SW 1271 (cell line): ENCODE measurements at places on chromosomes 3 and 15.

DNA sequence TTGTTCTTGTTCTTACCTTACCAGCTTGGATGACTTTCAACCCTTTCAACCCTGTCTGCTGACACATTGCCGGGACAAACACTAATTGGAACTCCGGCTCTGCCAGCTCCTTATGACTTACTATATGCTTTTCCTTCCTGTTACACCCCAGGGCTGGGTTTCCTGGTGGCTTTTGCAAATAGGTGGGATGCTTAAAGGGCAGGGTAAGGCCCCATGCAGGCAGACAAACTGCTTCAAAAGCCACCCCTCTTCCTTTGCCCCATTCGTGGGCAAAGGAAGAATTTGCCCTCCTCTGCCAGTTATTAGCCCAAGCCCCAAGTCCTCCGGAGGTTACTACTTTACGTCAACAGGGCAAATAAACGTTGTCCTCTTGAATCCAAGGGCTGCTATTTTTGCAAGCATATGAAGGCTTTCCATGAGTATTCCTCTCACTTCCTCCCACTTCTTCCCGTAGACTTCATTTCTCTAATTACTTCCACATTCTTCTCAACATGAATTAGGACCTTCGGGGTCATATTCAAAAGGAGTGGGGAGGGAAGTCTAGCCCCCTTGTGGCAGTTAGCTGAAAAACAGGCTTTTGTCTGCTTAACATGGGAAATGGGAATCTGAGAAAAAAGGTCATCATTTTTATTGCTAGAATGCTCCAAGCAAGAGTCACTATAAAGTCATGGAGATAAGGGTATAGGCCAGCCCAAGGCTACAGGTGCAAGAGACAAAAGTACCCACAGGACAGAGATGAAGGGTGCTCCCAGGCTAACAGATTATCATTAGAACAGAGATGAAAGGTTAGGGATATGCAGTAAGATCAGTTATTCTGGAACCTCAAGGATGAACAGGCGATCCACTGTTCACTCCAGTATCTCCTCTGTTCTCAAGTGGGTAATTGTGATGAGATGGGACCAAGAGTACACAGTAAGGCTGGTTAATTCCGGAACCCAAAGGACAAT, 56.3 kb upstream of the FSTL1 start:
- DNase-seq = no peak

DNA sequence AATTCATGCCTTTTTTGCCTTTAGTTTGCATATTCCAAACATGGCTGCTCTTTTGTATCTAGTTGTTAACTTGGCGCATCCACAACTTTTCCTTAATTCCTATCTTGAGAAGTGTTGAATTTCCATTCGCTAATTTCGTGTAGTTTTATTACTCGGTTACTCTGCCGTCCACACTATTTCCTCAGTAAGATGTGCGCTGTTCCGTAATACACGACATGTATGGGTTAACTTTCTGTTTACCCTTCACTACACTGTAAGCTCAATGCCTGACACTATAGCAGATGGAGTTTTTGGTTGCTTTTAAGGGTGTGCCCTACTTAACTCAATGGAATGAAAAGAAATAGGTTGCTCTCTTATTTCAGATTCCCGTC, 724 bp downstream of the RPSA start:
- DNase-seq = no peak

DNA sequence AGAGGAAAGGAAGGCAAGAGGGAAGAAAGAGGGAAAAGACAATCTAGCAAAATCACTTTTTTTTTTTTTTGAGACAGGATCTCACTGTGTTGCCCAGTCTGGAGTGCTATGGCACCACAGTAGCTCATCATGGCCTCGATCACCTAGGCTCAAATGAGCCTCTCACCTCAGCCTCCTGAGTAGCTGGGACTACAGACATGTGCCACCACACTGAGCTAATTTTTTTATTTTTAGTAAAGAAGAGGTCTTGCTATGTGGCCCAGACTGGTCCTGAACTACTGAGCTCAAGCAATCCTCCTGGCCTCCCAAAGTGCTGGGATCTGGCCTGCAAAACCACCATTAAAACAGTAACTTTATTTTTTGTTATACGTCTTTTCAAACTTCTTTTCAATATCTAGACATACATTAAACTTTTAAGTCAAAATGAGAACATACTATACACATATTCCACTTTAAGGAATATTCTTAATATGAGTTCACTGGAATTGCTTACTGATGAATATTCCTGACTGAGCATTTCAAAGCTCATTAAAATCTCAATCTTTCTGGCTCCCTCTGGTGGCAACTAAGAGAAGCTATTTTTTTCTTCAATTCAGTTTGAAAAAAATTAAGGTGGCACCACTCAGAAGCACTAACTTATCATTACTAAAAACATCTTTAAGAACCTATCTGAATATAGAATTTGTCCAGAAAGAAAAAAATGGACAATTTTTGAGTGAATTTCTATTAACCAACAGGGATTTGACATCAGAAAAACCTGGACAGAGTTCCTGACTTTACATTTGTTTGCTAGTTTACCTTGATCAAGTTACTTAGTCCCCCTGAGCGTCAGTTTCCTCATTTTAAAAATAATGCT, 40.9 kb downstream of the UACA start:
- peak; percentile 87 for DNase-seq

DNA sequence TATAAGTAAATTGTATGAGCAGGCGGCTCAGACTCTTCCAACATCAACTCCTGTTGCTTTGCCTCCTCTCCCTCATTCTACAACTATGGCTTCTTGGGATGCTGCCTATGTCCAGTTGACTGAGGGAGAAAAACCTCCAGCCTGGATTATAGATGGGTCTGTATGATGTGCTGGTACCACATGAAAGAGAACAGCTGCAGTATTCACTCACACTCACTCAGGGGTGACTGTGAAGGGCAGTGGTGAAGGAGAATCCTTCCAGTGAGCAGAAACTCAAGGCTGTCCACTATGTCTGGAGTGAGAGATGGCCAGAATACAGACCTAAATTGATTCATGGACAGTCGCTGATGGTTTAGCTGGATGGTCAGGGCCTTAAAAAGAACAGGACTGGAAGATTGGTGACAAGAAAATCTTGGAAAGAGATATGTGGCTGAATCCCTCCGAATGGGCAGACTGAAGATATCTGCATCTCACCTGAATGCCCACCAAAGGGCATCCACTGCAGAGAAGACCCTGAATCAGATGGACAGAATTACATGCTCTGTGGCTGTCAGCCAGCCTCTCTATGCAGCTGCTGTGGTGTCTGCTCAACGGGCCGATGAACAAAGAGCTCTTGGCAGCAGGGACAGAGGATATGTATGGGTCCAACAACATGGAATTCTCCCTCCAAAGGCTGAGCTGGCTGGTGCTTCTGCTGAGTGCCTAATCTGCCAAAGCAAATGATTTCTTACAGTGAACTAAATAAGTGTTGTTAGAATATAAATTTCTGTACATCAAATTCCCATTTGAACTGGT, 1.9 kb upstream of the BCL2L10 start:
- DNase-seq = no peak

DNA sequence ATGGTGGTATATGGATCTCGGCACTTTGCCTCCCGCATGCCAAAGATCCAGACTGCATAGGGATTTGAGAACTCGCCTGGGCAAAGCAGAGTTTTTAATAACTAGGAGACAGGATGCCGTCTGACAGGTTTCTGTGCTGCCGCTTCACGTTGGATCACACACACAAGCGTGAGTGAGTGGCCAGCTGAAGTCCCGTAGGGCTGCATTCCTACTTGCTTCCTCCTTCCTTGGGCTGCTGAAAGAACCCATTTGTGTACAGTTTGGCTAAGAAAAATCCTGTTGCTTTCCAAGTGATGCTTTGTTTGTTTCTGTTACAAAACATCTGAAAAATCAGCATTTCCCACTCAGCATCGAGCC, 604.3 kb upstream of the CFAP20DC start:
- no peak for DNase-seq

DNA sequence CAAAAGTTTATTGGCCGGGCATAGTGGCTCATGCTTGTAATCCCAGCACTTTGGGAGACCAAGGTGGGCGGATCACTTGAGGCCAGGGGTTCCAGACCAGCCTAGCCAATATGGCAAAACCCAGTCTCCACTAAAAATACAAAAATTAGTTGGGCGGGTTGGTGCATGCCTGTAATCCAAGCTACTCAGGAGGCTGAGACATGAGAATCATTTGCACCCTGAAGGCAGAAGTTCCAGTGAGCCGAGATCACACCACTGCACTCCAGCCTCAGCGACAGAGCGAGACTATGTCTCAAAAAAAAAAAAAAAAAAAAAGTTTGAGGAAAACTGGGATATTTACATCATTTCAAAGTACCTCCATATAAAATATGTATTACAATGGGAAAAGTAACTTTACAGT, 40.4 kb downstream of the ETFA start:
- DNase-seq = no peak

- no peak for DNase-seq
Measured at GRCh38 chr3:189975391-189975990, 145.2 kb downstream of the P3H2 start.

DNA sequence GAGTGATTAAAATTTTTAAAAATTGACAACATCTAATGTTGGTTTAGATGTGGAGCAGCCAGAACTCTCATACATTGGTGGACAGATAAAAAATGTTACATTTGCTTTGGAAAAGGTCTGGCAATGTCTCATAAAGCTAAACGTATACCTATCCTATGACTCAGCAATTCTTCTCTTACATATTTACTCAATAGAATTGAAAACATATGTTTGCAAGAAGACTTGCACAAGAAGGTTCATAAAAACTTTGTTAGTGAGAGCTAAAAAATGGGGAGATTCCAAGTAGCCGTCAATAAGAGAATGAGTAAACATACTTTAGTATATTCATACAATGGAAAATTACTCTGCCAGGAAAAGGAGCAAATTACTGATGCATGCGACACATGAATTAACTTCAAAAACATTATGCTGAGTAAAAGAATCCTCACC, 30.0 kb downstream of the MASP1 start:
- no peak for DNase-seq

GRCh38 chr3:4407941-4408340, 59.1 kb downstream of the SUMF1 start:
- no peak for DNase-seq

GRCh38 chr3:34203386-34203785, 405.0 kb downstream of the PDCD6IP start:
- no peak for DNase-seq

DNA sequence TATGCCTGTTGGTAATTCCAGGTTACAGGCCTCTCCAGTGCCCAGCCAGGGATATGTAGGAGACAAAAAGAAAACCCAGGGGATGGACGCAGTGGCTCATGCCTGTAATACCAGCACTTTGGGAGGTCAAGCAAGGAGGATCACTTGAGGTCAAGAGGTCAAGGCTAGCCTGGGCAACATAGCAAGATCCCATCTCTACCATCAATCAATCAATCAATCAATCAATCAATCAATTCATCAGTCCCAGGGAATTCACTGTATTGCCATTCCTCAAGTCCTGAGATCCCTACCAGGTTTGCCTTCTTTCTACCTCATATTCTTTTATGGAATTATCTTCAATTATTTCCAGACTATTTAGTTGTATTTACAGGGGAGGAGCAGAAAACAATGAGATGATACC, 82.2 kb downstream of the DHX30 start:
- no peak for DNase-seq

- no peak for DNase-seq
Measured at GRCh38 chr3:177811112-177811511, 613.8 kb upstream of the TBL1XR1 start.

GRCh38 chr3:114126461-114126860, 52.4 kb downstream of the DRD3 start:
- no peak for DNase-seq

GRCh38 chr15:51776952-51777569, 25.7 kb downstream of the TMOD2 start:
- peak; percentile 71 for DNase-seq
